ENCODE measurements at places on chromosomes 2 and 18.

GRCh38 chr2:169573974-169574299 lies 272 bp upstream of the FASTKD1 start:
- DNase-seq, result no peak

DNA sequence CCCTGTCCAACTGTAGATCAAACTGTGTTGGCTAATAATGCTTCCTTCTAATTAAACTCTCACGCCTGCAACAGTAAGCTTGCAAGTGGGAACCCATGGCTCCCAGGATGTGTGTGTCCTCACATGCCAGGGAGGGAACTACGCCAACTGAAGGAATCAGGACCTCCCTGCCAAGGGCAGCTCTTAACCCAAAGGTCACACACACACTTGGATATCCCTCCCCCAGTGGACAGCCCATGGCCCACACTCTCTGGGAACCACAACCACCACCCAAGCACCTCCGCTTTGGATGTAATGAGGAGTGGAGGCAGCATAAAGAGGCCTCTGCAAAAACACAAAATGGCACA lies 102.1 kb downstream of the CRACDL start:
- DNase-seq, result no peak

DNA sequence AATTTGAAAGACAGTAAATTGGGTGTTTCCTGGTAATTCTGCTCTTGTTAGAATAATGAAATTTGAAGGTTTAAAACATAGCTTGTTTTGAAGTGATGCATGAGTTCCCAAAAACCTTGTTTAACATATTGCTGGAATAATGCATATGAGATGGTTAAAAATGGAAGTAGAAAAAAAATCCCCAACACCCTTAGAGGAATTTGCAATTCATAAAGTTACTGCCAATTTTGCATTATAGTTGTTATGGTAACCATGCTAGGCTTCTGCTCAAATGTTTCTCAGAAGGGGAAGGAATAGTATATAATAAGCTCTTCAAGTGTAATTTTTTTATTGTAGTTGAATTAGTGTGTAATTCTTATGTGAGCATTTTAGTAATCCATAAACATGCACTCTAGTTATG lies 49.1 kb downstream of the FASTKD2 start:
- no peak for DNase-seq

DNA sequence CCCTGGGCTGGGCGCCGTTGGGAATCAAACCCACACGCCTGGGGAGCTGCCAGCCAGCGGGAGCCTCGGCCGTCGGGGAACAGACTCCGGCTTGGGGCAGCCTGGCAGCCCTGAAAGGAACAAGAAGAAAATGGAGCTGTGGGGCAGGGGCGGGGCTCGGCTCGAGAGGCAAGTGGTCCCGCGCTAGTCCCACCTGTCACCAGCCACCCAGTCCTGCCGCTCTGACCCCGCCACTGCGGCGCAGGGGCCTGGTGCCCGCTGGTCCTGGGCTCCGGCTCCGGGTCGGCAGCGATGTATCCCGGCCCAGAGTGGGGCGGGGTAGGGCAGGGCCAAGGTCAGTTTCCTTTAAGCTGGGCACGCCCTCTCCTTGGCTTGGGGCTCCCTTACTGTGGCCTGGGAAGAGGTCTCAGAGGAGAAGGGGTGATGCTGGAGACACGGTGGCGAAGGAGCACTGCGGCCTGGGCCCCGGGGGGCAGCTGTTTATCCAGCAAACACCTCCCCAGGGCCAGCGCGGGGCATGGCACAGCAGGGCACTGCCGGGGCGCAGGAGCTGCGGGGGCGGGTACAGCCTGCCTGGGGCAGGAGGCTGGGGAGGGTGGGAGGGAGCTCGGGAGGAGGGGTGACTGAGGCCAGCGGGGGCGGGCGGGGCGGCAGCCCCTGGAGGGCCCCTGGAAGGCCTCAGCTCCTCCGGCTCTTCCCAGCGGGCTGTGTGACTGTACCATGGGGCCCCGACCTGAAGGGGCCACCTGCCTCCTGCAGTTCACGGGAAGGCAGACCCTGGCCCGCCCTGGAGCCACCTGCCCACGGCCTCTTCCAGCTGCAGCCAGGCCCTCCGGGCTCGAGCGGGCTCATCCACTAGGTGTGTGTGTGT lies 15.6 kb downstream of the ODC1 start:
- DNase-seq, result peak; percentile 22

DNA sequence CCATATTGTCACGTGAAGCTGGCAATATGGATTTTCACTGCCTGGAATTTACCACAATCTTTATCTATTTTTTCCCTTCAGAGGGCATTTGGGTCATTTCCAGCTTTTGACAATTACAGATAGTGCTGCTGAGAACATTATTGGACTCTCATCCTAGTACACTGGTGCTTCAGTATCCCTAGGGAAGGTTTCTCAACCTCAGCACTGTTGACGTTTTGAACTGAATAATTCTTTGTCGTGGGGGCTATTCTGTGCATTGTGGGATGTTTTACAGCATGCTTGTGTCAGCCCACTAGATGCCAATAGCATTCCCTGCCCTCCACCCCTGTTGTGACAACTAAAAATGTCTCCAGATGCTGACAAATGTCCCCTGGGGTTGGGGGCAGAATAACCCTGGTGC lies 185.7 kb downstream of the TPGS2 start:
- no peak for DNase-seq

DNA sequence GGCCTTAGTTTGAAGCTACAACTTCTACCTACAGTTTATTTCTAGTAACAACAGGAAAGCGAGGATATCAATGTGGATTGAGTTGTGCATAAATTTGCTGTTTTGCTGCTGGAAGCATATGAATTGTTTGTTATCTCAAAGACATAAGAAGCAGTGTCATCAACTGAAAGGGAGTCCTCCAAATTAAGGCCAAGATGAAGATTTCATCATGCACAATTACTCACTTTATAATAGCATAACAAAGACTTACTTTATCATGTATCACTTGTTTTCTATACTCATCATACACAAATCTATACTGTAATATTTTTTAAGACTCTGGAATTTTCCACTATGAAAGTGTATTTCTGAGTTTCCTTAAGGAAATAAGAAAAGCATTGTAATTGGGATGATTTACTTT lies 136.1 kb upstream of the FANCL start:
- DNase-seq, result no peak

GRCh38 chr2:105437708-105438103 lies 38.9 kb upstream of the FHL2 start:
- no peak for DNase-seq

DNA sequence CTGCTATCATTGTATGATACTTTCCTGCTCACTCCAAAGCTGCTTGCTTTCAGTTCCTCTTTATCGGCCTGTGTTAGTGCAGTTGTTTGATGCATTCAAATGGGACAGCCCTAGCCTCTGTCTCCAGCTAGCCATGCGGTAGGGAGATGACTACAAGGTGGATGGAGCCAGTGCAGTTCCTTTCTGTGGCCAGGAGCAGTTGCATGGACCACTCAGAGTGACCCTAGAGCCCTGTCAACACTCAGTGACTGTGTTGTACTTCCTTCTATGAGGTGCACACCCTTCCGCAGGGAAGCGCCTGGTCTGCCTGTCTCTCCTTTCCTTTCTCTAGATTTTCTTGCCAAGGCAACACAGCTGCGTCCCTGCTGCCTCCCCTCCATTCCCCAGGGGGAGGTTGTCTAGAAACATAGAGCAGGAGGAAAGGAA lies 33.8 kb downstream of the KCNS3 start:
- DNase-seq, result no peak

DNA sequence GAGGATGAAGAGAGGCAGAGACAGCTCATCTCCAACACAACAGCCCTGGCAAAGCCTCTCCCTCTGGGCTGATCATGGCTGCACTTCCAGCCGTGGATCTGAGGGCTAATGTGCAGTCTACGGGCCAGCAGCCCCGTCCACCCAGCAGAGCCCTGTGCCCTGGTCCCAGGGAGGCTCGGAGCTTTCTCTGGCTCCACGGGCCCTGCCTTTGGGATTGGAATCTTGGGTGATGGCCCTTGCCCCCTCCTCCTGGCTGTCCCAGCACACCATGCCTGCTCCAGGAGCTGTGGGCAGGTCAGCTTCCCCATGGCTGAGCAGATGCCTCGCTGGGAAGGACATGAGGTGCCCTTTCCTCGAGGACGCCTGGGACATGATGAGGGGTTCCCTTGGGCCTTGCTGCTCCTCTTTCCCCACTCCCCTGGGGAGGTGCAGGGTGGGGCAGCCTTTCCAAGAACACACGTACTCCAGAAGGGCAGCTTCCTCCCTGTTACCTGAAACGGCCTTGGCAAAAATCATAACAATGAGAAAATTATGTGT lies 66.9 kb downstream of the C18orf63 start:
- no peak for DNase-seq

DNA sequence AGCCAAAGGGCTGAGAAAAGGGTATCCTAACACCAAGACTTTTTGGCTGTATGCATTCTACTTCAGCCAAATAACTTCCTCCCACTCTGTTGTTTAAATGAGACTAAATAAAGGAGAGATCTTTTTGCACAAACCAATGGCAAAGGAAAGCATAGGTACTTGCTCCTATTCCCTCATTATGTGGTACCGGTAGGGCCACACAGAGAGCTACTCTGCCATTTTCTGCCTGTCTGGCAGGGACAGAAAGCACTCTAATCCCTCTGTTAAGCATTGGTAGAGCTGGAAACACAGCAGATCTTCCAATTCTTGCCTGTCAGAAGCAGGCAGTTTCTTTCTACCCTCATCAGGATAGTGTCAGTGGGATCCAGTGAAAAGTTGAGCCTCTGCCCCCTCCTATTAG lies 918.3 kb upstream of the TMEFF2 start:
- no peak for DNase-seq

GRCh38 chr18:50405582-50406271 lies 30.9 kb downstream of the SKA1 start:
- no peak for DNase-seq

DNA sequence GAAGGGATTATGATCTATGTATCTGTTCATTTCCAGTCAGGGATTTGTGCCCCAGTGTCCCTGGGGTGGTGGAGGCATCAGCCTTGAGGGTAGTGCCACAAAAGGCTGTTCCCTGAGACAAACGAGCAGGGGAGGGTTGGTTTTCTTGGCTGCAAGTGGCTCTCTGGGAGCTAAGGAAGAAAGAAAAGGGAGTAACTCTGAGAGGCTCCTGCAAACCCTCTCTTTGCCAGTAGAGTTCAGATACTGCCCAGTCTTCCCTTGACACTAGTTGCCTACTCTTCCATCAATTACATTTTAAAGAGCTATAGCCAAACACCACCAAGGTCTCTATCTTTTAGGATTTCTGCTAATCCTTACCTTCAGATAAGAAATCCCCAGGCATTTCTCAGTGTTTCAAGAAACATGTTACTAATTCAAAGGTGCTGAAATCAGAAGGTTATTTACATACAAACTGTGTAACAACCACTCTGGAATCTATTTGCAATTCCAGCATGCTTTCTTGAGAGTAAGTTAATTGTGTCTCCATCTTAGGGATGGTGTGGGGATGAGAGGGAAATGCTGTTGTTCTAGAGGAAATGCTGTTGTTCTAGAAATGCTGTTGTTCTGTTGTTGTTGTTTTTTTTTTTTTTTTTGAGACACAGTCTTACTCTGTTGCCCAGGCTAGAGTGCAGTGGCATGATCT lies 18.7 kb upstream of the KCTD1 start:
- DNase-seq, result no peak

- no peak for DNase-seq
Observed at GRCh38 chr2:100835006-100835659, 15.2 kb downstream of the NPAS2 start.

GRCh38 chr18:44855681-44856080 lies 175.0 kb downstream of the SETBP1 start:
- DNase-seq, result no peak

GRCh38 chr2:72118951-72119350 lies 28.7 kb downstream of the CYP26B1 start:
- DNase-seq, result no peak

GRCh38 chr2:85415980-85416650 lies 2.4 kb upstream of the SH2D6 start:
- DNase-seq, result no peak

GRCh38 chr2:154306266-154306970 lies 392.1 kb upstream of the KCNJ3 start:
- no peak for DNase-seq

DNA sequence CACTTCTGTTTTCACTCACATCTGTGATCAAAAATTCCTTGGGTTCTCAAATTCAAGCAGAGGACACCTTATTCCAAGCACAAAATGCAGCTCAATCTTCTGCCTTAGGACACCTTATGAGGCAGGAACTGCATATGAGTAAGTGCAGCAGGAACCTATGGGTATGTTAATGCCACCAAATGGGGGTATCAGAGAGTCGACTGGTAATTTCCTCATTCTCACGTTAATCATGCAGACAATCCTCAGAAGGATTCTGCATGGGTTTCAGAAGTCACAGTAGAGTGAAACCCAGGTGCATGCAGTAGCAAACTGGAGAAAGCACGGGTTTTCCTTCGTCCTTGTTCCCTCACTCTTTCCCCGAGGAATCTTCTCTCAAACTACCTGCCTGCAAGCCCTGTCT lies 452.8 kb downstream of the CBLN2 start:
- DNase-seq, result no peak

- DNase-seq, result no peak
Observed at GRCh38 chr2:136135921-136136906, 18.3 kb upstream of the CXCR4 start.

- DNase-seq, result no peak
Observed at GRCh38 chr18:63283305-63284094, 36.1 kb downstream of the BCL2 start.

DNA sequence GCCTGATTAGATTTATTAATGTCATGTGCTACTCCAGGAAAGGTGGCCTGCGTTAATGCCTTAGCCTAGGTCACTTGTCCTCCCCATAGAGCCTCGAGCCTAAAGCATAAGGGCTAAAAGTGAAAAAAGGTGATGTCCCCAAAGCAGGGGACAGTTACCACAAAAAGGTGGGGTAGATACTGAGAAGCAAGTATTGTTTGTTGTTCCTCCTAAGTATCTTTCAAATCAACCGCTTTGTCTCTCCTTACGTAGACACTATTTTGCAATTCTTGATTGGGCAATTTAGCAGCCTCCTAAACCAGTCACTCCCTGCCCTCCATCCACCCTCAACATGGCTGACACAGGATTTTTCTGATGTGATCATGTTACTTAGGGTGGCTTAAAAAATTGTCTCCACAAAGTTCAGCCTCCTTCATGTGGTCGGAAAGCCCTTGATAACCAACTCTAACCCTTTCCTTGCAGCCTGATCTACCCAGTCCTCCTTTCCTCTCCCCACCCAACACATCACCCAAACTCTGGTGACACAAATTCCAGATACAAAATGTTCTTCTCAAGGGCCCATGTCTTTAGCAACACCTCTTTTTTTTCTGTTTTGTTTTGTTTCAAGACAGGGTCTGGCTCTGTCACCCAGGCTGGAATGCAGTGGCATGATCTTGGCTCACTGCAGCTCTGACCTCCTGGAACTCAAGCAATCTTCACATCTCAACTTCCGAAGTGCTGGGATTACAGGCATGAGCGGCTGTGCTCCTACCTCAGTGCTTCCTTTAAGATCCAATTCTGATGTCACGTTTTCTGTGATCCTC lies 6.9 kb downstream of the INHA start:
- DNase-seq, result no peak

- no peak for DNase-seq
Observed at GRCh38 chr2:188345831-188346458, 54.3 kb downstream of the GULP1 start.

GRCh38 chr2:124112966-124113365 lies 87.9 kb downstream of the CNTNAP5 start:
- DNase-seq, result no peak

GRCh38 chr2:73961823-73962615 lies 22.7 kb upstream of the TET3 start:
- no peak for DNase-seq

GRCh38 chr2:23635442-23636340 lies 250.7 kb downstream of the KLHL29 start:
- DNase-seq, result no peak

GRCh38 chr2:39732482-39732881 lies 46.6 kb downstream of the THUMPD2 start:
- no peak for DNase-seq
